Right hindlimb (tissue), 1 donor: ENCODE measurements at places on chromosomes 1 and 21.

GRCh38 chr1:228944296-228944695 lies 209.0 kb downstream of the RHOU start:
- no peak for DNase-seq

GRCh38 chr1:29849038-29849750 lies 612.9 kb downstream of the PTPRU start:
- no peak for DNase-seq

DNA sequence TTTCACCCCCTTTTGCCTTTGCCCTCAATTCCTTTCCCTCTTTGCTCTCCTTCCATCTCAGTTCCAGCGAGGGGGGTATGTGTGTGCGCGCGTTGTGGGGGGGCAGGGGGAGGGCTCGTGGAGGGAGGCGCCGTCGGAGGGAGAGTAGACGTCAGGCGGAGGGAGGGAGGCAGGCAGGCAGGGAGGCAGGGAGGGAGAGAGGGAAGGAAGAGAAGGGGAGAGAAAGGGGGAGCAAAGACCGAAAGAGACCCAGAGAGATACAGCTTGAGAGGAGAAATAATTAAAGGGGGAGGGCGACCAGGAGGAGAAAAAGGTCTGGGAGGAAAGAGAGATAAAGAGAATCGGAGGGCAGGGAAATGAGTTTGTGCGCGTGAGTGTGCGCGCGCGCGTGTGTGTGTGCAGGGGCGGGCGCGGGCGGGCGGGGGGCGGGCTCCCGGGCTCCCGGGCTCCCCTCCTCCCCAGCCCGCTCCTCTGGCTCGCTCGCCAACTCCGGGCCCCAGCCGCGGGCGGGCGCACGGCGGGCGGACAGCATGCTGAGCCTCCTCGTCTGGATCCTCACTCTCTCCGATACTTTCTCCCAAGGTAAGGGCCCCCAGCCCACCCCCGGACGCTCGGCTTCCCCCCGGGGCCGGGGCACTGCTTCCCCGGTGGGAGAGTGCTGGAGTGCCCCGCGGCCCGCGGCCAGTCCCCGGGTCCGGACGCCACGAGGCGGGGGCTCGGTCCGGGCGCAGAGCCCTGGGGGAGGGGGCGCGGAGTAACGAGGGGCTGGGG lies at the start of gene KIRREL1:
KIRREL1 (plus strand) TSS at position 499 of the 771 bp plus-strand sequence; CDS start at position 531, 32 bp downstream.
- DNase-seq: peak; percentile 89

GRCh38 chr1:159177272-159177907 lies 6.0 kb downstream of the CADM3 start:
- DNase-seq: peak; percentile 58

DNA sequence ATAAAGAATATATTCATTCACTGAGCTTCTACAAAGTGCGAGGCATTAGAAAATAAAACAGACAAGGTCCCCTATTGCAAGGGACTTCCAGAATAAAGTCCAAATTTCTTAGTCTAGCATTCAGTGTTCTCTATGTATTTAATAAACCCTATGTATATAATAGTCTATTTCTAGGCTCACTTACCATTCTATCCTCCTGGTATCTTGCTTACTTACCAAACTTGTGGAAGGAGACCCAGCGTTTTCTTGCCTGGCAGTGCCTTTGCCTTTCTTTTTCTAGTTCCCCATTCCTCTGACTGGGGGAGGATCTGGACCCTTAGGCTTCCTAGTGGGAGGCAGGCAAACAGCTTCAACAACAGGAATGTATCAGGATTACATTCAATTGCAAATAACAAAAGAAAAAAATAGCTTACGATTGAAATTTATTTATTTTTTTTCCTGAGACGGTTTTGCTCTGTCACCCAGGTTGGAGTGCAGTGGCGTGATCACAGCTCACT lies 690 bp upstream of the RNF19B start:
- DNase-seq: no peak

- peak; percentile 75 for DNase-seq
Observed at GRCh38 chr1:25664357-25665199, 48.0 kb downstream of the MAN1C1 start.

GRCh38 chr1:21355956-21356355 lies 65.7 kb upstream of the ECE1 start:
- DNase-seq: no peak

GRCh38 chr1:89312572-89312971 lies 39.9 kb upstream of the GBP5 start:
- DNase-seq: no peak

- no peak for DNase-seq
Observed at GRCh38 chr1:26429721-26430120, 2.4 kb upstream of the DHDDS start.

DNA sequence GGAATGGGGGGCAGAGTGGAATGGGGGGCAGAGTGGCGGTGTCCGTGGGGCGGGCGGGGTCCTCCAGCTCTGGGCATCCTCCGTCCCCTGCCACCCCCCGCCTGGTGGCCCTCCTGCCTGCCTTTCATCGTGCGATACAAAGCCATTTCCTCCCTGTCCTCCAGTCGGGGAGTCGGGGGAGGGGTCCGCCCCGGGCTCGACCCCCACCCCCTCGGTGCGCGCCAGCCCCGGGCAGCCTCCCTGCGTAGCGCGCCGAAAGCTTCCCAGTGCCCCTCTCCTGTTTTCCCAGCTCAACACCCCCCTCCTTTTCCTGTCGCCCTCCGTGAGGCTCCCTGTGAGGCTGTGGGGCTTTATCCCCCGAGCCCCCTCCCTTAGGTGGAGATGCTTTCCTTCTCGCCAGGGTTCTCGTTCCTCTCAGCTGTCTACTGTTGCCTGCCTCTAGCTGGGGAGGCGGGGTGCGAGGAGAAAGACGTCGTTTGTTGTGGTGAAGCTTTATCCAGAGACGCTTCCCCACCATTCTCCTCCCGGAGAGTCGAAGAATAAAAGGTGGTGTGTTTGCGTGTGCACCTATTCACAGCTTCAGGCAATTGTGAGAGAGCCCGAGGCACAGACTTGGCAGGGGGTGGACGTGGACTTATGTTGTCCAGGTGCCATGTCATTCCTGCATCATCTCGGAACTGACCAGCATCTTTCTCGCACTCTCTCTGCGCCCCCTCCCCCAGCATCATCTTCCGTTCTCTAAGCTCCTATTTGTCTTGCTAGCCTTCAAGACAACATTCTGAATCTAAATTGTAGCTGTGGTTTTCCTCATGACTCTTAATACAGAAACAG lies 848 bp downstream of the DNM3 start:
- DNase-seq: peak; percentile 35

GRCh38 chr1:247400685-247401084 lies 15.3 kb upstream of the NLRP3 start:
- no peak for DNase-seq

DNA sequence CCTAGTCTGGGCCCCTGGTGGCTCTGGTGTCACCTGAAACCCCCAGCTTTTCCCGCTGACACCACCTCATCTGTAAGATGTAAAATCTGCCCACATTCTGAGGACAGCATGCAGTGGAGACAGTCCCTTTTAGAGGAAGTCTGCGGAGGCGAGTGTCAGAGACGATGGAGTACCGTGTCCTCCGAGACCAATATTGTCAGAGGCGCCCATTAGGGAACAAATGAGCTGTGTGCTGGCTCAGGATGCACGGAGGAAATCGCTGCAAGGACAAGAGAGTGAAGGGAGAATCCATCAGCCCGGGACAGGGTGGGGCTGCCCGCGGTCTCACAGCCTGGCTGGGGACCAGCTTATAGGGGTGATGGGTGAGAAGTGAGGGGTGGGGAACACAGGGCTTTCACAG lies 214.8 kb downstream of the MATN1 start:
- DNase-seq: no peak

DNA sequence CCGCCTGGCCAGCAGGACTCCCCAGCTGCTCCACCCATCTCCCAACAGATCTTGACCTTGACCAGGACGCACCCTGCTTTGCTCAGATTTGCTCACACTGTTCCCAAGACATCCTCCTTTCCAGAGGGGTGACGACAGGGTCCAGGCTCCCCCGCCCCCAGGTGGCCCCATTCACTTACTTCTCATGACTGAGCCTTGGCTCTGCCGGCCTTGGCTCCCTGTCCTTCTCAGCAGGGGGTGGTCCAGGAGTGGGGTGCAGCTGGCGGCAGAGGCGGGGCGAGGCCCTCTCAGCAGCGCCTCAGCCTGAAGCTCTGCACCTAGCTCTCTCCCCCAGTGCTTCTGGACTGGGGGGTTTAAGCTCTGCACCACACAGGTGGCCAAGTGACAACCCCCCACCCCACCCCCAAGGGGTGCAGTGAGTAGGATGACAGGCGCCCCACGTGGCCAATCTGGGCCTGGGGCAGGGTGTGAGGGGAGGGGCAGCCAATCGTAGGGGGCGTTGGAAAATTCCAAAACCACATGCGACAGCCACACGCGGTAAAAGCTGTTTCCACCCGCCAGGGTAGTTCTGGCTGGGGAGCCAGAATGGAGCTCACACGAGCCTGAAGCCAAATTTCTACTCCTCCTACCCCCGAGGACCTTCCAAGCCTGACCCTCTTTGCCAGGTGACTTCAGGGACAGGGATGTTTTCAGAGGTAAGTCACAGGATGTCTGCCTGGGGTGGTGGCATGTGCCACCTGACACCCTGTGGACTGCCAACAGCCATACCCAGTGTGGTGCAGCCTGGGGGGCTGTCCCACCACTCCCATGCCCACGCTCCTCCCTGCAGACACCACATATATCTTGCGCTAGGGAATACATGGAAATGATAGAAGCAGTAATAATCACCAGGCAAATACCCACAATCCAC lies 5.6 kb downstream of the RORC start:
- no peak for DNase-seq

DNA sequence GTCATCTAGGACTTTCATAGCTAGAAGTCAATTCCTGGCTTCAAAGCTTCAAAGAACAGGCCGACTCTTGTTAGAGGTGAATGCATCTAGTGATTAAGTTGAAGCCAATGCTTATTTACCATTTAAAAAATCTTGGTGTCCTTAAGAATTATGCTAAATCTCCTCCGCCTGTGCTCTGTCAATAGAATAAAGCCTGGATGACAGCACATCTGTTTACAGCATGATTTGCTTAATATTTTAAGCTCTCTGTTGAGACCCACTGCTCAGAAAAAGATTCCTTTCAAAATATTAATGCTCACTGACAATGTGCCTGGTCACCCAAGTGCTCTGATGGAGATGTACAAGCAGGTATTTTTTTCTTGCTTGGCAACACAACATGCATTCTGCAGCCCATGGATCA lies 649.1 kb upstream of the USP24 start:
- DNase-seq: no peak

GRCh38 chr1:88685259-88685620 lies 1.2 kb downstream of the PKN2 start:
- no peak for DNase-seq

DNA sequence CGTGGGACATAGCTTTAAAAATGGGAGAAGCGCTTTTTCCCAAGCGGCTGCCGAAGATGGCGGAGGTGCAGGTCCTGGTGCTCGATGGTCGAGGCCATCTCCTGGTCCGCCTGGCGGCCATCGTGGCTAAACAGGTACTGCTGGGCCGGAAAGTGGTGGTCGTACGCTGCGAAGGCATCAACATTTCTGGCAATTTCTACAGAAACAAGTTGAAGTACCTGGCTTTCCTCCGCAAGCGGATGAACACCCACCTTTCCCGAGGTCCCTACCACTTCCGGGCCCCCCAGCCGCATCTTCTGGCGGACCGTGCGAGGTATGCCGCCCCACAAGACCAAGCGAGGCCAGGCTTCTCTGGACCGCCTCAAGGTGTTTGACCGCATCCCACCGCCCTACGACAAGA lies 245.5 kb downstream of the MRPL39 start:
- DNase-seq: no peak

GRCh38 chr1:70674941-70675685 lies 264.0 kb downstream of the CTH start:
- DNase-seq: no peak

DNA sequence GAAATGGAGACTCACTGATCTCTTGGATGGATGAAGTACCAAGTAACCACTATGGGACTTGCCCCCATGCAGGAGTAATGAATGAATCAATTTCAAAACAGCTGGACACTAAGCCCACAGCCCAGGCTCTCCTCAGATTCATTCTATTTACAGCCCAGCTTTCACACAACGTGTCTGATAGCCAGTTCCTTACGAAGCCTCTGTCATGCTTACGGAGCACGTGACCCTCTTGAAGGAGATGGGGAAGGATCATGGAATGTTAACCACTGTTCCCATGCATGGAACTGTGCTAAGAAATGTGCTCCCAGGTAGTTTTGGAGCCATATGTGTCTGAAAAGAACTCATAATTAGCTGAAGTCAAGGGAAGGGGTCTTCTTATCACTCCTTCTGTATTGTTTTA lies 124.1 kb downstream of the KIF26B start:
- DNase-seq: no peak

DNA sequence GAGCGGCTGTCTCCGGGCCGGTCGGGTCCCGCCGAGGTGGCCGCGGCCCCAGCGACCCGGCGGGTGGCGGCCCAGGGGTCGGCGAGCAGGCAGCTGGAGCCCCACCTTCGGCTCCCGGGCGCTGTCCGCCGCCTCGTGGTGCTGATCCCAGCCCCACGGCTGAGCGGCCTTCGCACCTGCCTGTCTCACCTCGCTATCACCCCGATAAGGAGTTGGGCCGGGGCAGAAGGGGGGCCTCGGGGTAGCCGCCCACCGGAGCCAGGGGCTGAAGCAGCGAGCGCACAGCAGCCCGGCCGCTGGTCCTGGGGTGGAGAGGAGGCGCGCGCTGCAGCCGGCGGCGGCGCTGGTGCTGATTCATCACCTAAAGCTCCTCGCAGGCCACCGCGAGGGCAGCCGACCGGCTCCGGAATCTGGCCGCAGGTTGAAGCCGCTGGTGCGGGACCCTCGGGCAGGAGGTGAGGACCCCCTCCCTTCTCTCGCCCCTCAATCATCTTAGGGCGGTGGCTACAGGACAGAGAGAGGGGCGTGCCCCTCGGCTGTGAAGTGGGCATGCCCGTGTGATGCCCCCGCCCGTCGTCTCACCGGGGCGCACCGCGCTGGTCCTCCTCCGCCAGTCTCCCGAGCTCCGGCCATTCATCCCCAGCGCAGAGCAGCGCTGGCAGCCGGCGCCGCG lies 575 bp downstream of the TRIM67 start:
- DNase-seq: peak; percentile 55

- no peak for DNase-seq
Observed at GRCh38 chr21:38261851-38262250, 5.1 kb downstream of the KCNJ15 start.

DNA sequence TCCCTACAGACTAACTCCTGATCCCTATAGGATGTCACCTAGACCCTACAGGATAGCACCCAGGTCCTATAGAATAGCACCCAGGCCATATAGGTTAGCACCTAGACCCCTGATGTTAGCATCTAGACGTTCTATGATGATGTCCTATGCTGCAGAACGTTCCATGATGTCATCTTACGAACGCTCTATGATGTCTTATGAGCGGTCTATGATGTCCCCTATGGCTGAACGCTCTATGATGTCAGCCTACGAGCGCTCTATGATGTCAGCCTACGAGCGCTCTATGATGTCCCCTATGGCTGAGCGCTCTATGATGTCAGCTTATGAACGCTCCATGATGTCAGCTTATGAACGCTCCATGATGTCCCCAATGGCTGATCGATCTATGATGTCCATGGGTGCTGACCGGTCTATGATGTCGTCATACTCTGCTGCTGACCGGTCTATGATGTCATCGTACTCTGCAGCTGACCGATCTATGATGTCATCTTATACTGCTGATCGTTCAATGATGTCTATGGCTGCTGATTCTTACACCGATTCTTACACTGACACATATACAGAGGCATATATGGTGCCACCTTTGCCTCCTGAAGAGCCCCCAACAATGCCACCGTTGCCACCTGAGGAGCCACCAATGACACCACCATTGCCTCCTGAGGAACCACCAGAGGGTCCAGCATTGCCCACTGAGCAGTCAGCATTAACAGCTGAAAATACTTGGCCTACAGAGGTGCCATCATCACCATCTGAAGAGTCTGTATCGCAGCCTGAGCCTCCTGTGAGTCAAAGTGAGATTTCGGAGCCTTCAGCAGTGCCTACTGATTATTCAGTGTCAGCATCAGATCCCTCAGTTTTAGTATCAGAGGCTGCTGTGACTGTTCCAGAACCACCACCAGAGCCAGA lies 9.5 kb downstream of the SON start:
- DNase-seq: no peak
